Myocyte (in vitro differentiated cells): ENCODE measurements at places on chromosomes 1 and 21. TPM values are rescaled to one million over a fixed set of nuclear protein-coding genes. Genes with fewer than 3 reads are reported as not detected.

The NR1I3 gene
- total RNA-seq, result not detected in 2 replicates

The DYNLT4 gene
- total RNA-seq, result not detected in 2 replicates

The ASPM gene
- total RNA-seq, result 0.64 and 0.73 TPM in 2 replicates

The RGS1 gene
- 0.43 TPM in 1 of 2 replicates, not detected in the other for total RNA-seq

The LDLRAD1 gene
- not detected in 2 replicates for total RNA-seq

The LCE1D gene
- not detected in 2 replicates for total RNA-seq

The TIAM1 gene
- total RNA-seq, result 4.9 and 7.8 TPM in 2 replicates

The NGF gene
- total RNA-seq, result 0.51 TPM in 1 of 2 replicates, not detected in the other

- DNase-seq, result no peak
Measured at GRCh38 chr1:198932351-198932991, 293.6 kb downstream of the PTPRC start.

DNA sequence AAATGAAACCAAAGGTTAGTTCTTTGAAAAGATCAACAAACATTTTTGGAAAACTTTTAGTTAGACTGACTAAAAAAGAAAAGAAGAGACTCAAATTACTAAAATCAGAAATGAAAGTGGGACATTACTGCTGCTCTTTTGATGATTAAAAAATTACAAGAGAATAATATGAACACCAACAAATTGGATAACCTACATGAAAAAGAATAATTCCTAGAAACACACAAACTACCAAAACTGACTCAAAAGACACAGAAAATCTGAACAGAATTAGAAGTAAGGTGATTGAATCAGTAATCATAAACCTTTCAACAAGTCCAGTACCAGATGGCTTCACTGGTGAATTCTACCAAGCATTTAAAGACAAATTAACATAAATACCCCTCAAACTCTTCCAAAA is 5.6 kb downstream of the KIFAP3 start:
- DNase-seq, result no peak

- DNase-seq, result no peak
Measured at GRCh38 chr1:44154049-44154448, 12.6 kb upstream of the KLF18 start.

DNA sequence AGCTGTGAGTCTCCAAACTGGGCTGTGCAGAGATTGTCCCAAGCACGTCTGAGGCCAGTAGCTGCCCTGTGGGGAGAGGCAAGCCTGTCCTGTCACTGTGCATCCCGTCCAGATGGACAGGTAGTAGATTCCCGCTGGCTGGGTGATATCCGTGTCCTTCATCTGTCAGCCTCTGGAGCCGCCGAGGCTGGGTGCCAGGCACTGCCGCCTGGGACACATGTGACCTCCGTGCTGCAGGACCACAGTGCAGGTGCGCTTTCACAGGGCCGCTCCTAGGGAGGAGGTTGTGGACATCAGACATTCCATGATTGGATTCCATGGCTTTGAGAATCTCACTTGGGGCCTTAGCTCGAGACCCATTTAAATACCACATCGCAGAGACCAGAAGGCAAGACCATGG is 4.7 kb downstream of the PDXK start:
- no peak for DNase-seq
